CD4-positive, alpha-beta memory T cell (primary cell): ENCODE measurements at places on chromosomes 16 and 17. TPM values are rescaled to one million over a fixed set of nuclear protein-coding genes. Genes with fewer than 3 reads are reported as not detected.

Gene FBXO39
- not detected for polyA plus RNA-seq

Gene IGSF6
- polyA plus RNA-seq: 0.31 TPM

Gene PTX4
- polyA plus RNA-seq: not detected

GRCh38 chr17:13581925-13582324, 19.8 kb downstream of the HS3ST3A1 start:
- DNase-seq: no peak
- no peaks in the 10 kb centered on the region for H3K36me3 ChIP-seq
- no peaks in the 10 kb centered on the region for H3K4me1 ChIP-seq
- H3K27me3 ChIP-seq: no peaks in the 10 kb centered on the region
- no peak overlapping the region for H3K4me3 ChIP-seq

- no peak overlapping the region for H3K4me3 ChIP-seq
- no peaks in the 10 kb centered on the region for H3K27me3 ChIP-seq
- no peaks in the 10 kb centered on the region for H3K36me3 ChIP-seq
Observed at GRCh38 chr16:88468275-88469129, 15.4 kb downstream of the ZFPM1 start.

- peaks cover 26% of the 10 kb centered on the region for H3K27me3 ChIP-seq
- no peak overlapping the region for H3K27ac ChIP-seq
- DNase-seq: no peak
- H3K4me3 ChIP-seq: no peak overlapping the region
- peaks cover 4% of the 10 kb centered on the region for H3K4me1 ChIP-seq
Observed at GRCh38 chr16:67426950-67427349, 4.0 kb upstream of the HSD11B2 start.

GRCh38 chr16:31020536-31020935, 10.1 kb upstream of the STX1B start:
- no peaks in the 10 kb centered on the region for H3K4me1 ChIP-seq
- no peaks in the 10 kb centered on the region for H3K27me3 ChIP-seq
- H3K27ac ChIP-seq: no peak overlapping the region
- no peak overlapping the region for H3K4me3 ChIP-seq

DNA sequence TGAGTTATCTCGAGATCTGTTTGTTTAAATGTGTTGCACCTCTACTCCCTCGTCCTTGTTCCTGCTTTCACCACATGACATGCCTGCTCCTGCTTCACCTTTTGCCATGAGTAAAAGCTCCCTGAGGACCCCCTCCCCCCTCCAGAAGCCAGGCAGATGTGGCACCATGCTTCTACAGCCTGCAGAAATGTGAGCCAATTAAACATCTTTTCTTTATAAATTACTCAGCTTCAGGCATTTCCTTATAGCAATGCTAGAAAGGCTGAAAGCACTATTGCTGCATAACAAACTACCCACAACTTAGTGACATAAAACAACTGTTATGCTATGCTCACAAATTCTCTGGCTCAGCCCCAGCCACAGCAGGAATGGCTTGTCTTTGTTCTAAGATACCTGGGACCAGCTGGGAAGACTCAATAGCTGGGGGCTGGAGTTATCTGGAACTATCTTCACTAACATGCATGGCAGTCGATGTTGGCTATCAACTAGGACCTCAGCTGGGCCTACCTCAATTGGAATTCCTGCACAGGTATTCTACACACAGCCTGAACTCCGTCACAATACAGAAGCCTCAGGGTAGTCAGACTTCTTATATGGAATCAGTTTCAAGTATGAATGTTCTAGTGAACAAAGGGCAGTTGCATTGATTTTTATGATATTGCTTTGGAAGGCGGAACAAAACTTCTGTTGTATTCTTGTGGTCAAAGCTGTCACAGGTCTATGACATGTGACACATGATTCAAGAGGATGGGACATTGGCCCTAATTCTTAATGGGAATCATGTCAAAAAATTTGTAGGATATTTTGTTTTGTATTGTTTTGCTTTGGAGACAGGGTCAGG, 186.0 kb upstream of the PIRT start:
- H3K4me3 ChIP-seq: no peak overlapping the region
- H3K27me3 ChIP-seq: no peaks in the 10 kb centered on the region
- no peak for DNase-seq
- H3K36me3 ChIP-seq: no peaks in the 10 kb centered on the region
- H3K27ac ChIP-seq: no peak overlapping the region
- no peaks in the 10 kb centered on the region for H3K4me1 ChIP-seq

Gene SLFN12
- 0.75 TPM for polyA plus RNA-seq

DNA sequence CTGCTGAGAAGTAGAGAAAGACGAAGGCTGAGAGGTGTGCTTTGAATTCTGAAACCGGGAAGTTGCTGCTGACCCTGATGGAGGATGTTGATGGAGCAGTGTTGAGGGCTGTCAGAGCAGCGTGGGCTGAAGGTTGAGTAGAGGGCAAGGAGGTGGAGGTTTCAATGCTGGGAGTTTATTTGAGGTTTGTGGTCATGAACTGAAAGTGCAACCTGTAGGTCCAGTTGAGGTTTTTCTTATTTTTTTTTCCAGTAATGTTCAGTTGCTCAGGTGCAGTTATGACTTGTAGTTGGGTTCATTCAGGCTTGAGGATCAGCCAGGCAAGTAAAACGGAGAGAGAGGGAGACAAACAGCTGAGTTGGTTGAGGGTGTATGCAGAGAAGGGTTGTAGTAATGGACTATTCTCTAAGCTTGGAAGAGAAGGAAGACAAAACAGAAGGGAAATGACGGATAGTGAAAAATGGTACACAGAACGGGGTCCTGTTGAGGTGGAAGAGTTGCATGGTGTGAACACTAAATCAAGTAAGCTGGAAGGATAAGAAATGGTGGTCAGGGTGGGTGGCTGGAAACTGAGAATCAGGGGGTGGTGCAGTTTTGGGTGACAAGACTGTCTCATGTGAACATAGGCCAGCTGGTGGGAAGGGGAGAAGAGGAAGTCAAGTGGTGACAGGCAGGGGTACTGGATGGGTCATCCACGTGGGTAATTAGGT, 8.7 kb upstream of the UBE2G1 start:
- peak; percentile 44 for DNase-seq
- H3K36me3 ChIP-seq: no peaks in the 10 kb centered on the region
- H3K4me3 ChIP-seq: no peak overlapping the region
- no peaks in the 10 kb centered on the region for H3K27me3 ChIP-seq
- peak overlapping the region; percentile 22 for H3K27ac ChIP-seq

DNA sequence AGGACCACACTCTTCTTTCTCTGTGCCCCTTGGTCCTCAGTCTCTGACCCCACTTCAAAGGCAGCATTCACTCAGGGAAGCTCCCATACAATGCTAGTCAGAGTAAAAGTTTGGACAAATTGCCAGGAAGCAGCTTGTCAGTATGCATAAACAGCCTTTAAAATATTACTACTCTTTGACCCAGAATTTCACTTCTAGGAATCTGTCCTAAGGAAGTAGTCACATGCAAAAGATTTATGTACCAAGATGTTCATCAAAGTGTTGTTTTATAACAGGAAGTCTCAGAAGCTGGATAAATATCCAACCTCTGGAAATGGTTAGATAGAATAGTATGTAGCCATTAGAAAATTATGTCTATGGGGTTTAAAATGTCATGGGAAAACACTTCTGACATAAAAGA, 31.0 kb downstream of the MAPT start:
- DNase-seq: no peak
- no peaks in the 10 kb centered on the region for H3K4me1 ChIP-seq
- H3K36me3 ChIP-seq: no peaks in the 10 kb centered on the region
- H3K4me3 ChIP-seq: no peak overlapping the region
- H3K27me3 ChIP-seq: no peaks in the 10 kb centered on the region

- no peak overlapping the region for H3K4me3 ChIP-seq
- peaks cover 23% of the 10 kb centered on the region for H3K36me3 ChIP-seq
- H3K27me3 ChIP-seq: no peaks in the 10 kb centered on the region
- no peak overlapping the region for H3K27ac ChIP-seq
- H3K4me1 ChIP-seq: peaks cover 21% of the 10 kb centered on the region
Observed at GRCh38 chr17:28748852-28749515, 5.2 kb downstream of the TRAF4 start.

- no peak for DNase-seq
- H3K27me3 ChIP-seq: no peaks in the 10 kb centered on the region
Observed at GRCh38 chr17:46742565-46743270, 75.8 kb downstream of the WNT3 start.

- peaks cover 66% of the 10 kb centered on the region for H3K27me3 ChIP-seq
- H3K27ac ChIP-seq: no peak overlapping the region
- H3K36me3 ChIP-seq: no peaks in the 10 kb centered on the region
Observed at GRCh38 chr17:81393684-81394376, 1.4 kb upstream of the BAHCC1 start.

- H3K27me3 ChIP-seq: no peaks in the 10 kb centered on the region
- no peak for DNase-seq
- H3K4me3 ChIP-seq: no peak overlapping the region
- no peak overlapping the region for H3K27ac ChIP-seq
- peaks cover 8% of the 10 kb centered on the region for H3K4me1 ChIP-seq
Observed at GRCh38 chr16:81401035-81401950, 43.3 kb upstream of the CMIP start.

- H3K27me3 ChIP-seq: no peaks in the 10 kb centered on the region
- H3K36me3 ChIP-seq: no peaks in the 10 kb centered on the region
- no peak for DNase-seq
- no peak overlapping the region for H3K4me3 ChIP-seq
- H3K4me1 ChIP-seq: no peaks in the 10 kb centered on the region
Observed at GRCh38 chr17:72354071-72354470, 233.3 kb downstream of the SOX9 start.
